ENCODE measurements at places on chromosomes 5 and 9.

GRCh38 chr5:95993266-95993665 is 31.6 kb upstream of the ELL2 start:
- no peak for DNase-seq

DNA sequence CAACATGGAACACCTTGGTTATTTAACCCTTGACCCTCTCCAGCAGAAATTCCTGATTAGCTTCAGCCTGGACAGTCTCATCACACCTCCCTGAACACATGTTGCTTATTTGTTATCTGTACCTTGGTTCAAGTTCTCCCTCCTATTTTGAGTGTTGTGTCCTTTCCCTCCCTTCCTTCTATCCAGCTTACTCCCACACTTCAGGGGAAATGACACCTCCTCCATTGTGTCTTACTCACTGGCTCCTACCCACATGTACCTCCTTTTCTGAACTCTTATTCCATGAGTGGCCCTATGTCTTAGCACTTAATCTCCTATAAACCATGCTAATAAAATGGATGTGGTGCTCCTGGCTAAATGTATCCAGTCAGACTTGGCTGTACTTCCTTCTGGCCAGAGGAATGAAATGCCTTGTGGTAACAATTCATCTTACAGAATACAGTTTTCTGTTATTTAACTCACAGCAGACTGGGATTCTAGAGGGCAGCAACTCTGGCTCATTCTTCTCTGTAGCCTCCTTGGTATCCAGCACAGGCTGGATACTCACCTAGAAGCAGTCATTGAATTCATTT is 11.2 kb downstream of the LIX1 start:
- DNase-seq, result no peak

GRCh38 chr5:163408311-163408923 is 29.0 kb upstream of the CCNG1 start:
- peak; percentile 13 for DNase-seq

DNA sequence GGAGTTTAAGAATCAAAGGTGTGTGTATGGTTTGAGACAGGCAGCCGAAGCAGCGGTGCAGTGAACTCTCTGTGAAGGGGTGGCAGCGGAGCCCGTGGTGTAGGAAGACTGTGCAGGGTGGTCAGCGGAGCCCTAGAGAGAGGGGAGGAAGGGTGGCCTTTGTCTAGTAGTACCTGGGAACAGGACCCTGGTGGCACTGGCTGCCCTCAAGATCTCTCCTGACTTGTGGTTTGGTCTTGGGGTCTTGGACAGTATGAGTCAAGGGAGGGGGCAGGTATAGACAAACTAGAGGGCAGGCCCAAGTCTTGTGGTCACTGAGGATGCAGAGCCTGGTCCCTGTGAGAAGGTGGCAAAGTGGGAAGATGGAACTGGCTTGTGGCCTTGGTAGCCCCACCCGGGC is 7.1 kb upstream of the NKX2-5 start:
- DNase-seq, result no peak

GRCh38 chr5:150227606-150228273 is 37.9 kb downstream of the SLC6A7 start:
- no peak for DNase-seq

DNA sequence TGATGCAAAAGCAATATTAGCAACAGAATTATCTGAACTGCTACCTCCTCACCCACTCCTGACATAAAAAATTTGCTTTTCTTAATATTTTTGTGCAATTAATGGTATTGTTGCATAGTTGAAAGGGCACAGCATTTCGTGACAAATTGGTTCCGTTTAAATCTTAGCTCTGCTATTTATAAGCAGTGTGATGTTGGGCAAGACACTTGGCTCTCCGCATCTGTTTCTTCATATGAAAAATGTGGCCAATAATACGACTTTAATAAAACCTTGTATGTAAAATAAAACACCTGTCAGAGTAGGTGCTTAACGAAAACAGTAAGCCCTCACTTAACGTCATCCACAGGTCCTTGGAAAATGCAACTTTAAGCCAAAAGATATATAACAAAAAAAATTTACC is 4.2 kb downstream of the TMEM167A start:
- no peak for DNase-seq

- no peak for DNase-seq
Observed at GRCh38 chr5:109905906-109906305, 216.2 kb downstream of the MAN2A1 start.

GRCh38 chr9:16258708-16259107 is 611.8 kb downstream of the BNC2 start:
- DNase-seq, result no peak

GRCh38 chr5:179393078-179393477 is 47.8 kb upstream of the ADAMTS2 start:
- DNase-seq, result no peak

Data from stimulated activated naive CD4-positive, alpha-beta T cell treated with Interleukin-2 at 50 U/mL for 16 hours (primary cell).